Activated CD4-positive, alpha-beta T cell treated with anti-CD3 and anti-CD28 coated beads, Interleukin-2, amount 50 U/mL, for 24 hours (primary cell): ENCODE measurements at places on chromosomes 1 and 21.

DNA sequence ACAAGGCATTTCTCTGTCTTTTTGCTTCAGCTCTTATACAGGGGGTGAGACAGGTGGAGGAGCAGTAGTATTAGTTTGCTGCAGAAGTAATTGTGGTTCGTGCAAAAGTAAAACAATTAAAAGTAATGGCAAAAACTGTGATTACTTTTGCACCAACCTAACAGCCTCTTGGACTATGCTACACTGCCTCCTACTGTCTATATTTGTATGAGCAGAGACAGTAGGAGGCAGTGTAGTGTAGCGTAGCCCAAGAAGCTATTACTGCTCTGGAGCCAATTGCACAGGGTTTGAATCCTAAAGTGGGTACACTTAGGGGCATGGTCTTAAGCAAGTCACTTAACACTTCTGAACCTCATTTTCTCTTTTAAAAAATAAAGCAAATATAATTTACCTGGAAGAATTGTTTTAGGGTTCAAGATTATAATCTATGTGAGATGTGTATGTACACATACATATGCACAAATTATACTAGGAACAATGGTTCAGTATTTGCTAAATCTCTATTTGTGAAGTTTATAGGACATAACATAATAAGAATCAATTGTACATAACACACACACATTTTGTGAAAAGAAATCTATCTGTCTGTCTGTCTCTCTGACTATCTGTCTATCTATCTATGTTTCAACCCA is 103.8 kb downstream of the BRINP3 start:
- DNase-seq, result no peak

DNA sequence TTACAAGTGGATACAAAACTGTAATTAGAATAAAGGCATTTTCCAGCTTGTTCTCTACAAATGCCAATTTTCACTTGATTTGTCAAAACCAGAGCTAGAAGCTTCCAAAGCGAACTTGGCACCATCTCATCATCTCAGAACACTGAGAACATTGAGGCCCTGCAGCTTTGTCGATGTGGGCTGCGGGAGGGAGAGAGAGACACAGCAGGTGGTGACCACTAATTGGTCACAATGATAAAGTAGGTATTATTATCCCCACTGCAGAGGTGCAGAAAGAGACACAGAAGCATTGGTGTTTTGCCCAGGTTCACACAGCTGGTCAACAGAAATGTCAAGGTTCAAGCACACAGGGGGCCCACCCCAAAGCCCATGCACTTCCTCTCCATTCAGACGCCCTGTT is 72.2 kb upstream of the KRTAP19-8 start:
- no peak for DNase-seq

- no peak for DNase-seq
These were observed 62.3 kb downstream of the EIF4G3 start for GRCh38 chr1:21114431-21114830.

GRCh38 chr1:228299901-228300300 is 92.1 kb downstream of the OBSCN start:
- DNase-seq, result no peak

DNA sequence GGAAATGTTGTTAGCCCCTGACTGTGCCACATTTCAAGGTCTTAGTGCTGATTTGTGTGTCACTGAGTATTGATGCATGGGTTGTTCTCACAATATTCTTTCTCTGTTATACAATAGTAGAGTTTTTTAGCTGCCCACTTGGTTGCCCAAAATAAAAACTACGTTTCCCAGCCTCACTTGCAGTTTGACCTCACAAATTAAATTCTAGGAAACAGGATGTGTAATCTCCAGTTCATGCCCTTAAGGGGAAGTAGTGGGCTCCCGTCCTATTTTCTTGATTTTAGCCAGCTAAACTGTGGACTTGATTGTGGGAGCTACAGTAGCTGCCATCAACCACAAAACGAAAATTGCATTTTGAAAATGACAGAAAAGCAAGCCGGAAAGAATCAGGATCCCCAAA is 27.3 kb upstream of the LAMC1 start:
- no peak for DNase-seq
